ENCODE measurements at places on chromosomes 12 and 14. TPM values are rescaled to one million over a fixed set of nuclear protein-coding genes. Genes with fewer than 3 reads are reported as not detected.

GRCh38 chr14:34302654-34303053 is 159.4 kb downstream of the SPTSSA start:
- DNase-seq = peak; percentile 91

- DNase-seq = no peak
Observed at GRCh38 chr14:103022685-103023044, 34.7 kb downstream of the CDC42BPB start.

- no peak for DNase-seq
Observed at GRCh38 chr14:95255013-95255412, 64.7 kb downstream of the CLMN start.

Gene PIK3C2G
- polyA plus RNA-seq = 0.04 TPM

Gene TEAD4
- polyA plus RNA-seq = 73.8 TPM

Gene PRKAG1
- 65.1 TPM for polyA plus RNA-seq

DNA sequence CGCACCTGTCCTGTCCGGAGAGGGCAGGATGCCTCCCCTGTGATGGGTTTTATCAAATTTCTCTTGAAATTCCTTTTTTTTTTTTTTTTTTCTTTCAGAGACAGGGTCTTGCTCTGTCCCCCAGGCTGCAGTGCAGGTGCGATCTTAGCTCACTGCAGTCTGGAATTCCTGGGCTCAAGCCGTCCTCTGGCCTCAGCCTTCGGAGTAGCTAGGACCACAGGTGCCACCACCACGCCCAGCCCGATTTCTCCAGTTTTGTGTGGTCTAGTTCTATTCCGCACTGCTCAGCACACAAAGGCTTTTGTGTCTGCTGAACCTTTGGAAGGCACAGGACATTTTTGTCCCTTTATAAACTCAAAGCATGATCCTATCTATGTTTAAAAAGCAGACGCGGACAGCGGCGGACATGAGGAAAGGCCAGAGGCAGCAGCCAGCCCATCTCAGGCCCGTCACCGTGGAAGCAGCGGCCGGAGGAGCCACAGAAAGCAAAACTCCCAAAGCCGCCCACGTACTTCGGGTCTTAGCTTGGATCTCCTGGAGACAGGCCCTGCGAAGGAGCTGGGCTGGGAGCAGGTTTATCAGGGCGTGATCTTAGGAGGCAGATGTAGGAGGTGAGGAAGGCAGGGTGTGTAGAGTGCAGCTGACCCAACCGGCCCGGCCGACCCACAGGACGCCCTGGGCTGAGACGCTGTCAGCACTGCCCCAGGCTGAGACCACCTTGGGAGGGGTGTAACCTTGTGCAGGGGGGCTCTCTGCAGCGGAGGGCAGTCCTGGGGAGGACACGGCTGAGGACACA is 30.9 kb upstream of the FBRSL1 start:
- DNase-seq = no peak

Gene ASCL1
- not detected for polyA plus RNA-seq

- no peak for DNase-seq
Observed at GRCh38 chr14:73686901-73687300, 27.3 kb downstream of the PNMA1 start.

Gene RECQL
- 27.6 TPM for polyA plus RNA-seq

DNA sequence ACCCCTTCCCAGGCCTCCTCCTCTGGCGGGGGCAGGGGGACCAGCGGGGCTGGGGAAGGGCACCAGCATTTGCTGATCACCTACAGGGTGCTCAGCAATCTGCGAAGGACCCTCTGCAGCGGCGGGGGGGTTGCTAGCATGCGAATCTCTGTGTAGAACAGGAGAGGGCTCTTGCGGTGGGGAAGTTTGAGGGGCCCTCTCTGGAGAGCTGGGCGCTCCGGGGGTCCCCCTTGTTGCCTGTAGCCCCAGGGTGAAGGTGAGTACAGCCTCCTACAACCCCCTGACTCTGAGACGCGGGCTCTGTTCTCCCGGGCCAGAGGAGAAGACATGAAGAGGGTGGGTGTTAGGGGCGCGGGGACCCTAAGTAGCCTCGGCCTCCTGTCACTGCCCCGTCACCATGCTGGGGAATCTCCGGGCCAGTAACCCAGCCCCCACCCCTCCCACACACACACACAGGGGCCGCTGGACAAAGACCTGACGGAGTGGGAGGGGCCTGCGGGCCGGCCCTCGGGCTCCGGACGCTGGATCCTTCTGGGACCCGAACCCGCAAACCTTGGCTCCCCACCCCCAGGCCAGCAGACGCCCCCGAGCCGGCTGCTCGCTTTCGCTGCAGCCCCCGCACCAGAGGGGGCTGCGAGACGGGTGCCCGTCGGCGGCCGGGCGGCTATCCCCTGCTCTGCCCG is 734 bp downstream of the FIGNL2 start:
- DNase-seq = peak; percentile 59

DNA sequence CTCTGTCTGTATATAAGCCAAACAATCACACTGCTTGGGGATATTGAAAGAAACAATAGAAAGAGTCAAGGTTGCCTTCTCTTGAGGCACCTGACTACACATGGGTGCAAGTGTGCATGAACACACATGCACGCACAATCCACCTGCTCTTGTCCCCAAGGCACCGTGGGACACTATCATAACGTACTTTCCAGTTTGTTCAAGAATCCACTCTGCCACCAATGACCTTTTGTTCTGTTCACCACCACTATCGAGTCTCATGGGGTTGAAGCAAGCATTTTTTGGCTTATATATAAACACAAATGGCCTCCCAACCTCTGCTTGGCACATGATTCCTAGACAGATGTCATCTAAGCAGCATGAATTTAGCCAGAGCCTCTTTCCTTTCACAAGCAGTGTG is 365.4 kb downstream of the EMP1 start:
- DNase-seq = no peak

All from muscle of leg (tissue), 16 donors.